ENCODE measurements at places on chromosomes 1 and 21.

DNA sequence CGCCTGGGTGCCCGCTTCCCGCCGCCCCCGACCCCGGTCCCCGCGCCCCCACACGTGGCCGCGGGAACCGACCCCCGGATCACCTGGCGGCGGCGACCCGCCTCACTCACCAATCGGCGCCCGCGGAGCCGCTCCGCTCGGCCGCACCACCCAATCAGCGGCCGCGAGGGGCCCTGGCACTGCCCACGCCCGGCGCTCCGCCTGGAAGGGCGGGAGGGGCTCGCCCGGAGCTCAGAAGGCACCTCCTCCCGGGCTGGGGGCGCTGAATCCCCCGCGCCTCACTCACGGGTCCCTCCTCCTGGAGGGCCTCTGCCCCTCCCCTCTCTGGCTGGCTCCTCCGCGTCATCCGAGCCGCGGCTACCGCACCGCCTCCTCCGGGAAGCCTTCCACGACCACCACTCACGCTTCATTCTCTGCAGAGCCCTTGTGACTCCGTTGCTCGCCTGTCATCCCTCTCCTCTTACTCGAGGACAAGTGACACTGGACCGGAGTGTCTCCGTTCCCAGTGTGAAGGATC lies 374 bp downstream of the SH2D5 start:
- no peak for DNase-seq

DNA sequence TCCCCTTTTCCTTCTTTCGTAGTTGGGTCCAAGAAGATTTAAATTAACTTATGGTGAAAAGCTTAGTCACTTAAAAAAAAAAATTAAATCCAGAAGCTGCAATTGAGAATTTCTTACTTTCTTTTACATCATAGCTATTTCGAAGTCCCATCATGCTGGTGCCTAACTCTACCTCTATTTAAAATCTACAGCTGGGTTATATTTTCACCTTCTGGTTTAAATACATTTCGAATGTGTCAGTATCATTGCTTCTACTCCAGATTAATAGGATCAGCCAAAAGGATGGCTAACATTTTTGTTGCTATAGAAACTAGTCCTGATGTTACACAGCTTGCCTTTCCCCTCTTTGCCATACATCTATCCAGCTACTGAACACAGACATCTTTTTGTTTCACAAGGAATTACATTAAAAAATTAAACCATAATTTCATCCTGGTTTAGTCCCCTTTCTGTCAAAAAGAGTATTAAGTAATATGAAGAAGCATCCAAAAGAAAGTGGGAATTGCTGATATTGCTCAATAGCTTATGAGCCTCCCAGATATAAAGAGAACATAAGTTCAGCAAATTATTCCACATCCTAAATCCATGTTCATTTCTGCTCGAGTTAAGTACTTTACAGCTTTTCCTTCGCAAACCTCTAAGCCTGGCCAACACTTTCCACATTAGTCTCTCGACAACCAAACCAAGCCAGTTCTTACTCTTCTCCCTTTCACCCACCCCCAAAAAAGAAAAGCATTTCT lies 396.7 kb upstream of the DAB1 start:
- no peak for DNase-seq

DNA sequence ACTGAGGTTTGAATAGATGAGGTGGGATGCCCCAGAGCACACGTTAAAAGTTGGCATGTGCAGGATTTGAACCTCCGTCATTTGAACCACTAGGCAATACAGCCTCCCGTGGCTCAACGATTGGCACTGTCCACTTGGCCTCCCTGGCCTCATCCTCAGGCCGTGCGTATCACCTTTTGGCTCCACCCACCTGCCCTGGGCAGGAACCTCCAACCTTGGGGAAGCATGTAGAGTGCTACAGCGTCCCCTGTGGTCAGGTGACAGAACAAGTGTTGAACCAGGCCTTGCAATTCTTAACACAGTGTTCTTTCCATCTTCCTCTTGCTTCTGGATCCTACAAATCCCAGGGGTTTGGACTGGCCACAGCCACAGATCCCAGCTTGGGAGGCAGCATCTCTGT lies 112.6 kb downstream of the PAX7 start:
- DNase-seq, result no peak

GRCh38 chr1:210688512-210689234 lies 360.0 kb downstream of the HHAT start:
- no peak for DNase-seq

DNA sequence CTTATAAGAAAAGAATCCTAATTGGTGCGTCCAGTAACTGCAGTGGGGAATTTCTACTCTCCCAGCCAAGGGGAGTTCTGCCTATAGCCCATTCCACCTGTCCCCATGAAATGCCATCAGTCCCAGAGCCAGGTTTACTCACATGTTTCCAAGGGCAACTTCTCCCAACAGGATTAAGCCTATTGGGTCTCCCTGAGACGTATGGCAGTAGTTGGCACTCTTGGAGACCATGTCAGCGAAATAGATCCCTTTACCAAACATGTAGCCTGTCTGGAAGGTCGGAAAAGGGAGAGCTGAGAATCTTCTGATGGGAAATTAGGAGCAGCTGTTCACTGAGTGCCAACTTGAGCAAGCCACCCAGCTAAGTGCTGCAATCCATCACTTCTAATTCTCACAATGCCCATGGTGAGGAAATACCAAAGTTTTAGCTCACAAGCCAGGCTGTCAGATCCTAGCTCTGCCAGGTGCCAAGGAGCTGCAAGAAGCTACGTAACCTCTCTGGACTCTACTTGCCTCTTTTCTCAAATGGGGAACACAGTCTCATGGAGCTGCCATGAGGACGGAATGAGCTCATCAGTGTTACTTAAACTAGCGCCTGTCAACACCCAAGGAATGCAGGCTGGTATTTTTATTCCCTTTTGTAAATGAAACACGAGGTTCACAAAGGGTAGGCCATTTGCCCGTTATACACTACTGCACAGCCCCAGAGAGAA lies 43.9 kb downstream of the PARP1 start:
- DNase-seq, result no peak

DNA sequence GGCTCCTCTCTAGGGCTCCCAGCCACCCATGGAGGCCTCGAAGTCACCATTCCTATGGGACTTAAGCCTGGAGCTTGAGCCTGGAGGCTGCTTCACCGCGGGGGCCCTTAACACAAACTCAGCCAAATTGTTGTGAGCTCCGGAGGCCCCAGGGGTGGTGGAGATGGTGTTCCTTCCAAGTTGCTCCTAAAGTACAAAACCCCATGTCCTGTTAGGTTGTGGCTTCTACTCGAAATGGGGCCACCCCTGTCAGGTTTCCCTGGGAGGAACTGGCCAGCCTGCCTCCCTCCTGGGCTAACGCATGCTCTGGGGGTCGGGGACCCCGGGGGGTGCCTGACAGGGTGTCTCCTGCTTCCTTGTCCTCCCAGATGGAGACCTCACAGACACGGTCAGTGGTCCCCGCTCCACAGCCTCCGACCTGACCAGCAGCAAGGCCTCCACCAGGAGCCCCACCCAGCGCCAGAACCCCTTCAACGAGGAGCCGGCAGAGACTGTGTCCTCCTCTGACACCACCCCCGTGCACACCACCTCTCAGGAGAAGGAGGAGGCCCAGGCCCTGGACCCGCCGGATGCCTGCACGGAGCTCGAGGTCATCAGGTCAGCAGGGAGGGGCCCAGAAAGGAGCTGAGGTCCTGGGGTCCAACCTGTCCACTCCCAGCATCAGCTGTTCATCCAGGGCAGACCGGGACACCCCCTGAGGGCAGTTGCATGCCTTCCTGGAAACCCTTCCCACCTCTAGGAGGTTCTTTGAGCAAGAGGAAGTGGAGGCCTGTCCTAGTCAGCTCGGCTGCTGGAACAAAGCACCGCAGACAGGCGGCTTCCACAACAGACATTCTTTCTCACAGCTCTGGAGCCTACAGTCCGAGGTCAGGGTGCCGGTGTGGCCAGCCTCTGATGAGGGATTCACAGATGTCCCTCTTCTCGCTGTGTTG lies 10.8 kb upstream of the SLC25A34 start:
- DNase-seq, result no peak

DNA sequence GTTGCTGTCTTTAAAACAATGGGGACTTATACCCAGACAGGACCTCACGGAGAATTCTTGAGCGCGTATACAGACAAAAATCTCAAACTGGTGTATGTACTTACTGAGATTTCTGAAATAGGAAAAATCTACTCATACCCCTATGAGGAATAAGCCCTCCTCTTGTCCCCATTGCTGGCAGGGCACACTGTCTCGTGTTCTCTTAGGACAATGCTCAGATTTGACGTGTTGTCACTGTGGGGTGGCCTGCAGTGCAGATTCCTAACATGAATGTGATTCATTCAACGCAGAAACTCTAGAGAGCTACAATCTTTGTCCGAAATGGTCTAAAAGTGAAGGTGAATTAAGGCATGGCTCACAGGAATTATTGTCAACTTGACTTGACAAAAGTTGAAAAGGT lies 31.1 kb upstream of the PDE9A start:
- DNase-seq, result no peak

GRCh38 chr1:35030756-35031446 lies 844 bp downstream of the ZMYM6 start:
- DNase-seq, result no peak

- DNase-seq, result no peak
Observed at GRCh38 chr1:93623875-93624274, 57.8 kb downstream of the BCAR3 start.

DNA sequence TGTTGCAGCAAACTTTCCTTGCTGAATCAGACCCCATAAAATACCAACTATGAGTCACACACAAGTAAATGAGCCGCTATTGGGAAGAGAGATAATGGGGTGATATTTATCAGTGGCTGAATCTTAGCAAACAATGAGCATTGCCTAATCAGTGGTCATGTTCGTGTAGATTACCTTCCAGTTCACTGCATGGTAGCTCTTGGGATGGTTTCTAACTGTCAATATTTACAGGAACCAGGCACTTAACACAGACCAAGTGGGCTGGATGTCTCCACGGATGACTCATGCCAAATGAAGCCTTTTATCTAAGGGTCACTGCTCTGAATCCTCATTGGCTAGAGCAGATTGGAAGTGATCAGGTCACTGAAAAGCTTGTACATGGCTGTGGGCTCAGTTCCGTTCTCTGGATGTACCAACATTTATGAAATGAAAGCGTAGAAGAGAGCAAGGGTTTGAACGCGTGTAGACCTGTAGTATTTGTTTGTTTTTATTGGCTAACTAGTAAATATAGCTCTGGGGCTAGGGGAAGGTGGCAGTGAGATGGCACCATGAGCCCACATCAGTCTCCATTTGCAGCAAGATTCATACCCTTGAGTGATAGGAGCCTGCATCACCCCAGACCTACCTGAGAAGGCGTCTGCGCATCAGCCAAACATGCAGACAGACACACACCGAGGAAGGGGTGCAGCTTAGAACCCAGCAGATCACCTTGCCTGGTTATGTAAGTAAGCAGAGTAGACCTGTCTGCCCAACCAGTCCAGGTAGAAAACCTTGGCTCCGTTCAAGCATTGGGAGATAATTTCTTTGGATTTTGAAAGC lies 153.3 kb downstream of the TOMM20 start:
- DNase-seq, result no peak

GRCh38 chr1:10361515-10361914 lies 37.3 kb upstream of the PGD start:
- DNase-seq, result no peak

DNA sequence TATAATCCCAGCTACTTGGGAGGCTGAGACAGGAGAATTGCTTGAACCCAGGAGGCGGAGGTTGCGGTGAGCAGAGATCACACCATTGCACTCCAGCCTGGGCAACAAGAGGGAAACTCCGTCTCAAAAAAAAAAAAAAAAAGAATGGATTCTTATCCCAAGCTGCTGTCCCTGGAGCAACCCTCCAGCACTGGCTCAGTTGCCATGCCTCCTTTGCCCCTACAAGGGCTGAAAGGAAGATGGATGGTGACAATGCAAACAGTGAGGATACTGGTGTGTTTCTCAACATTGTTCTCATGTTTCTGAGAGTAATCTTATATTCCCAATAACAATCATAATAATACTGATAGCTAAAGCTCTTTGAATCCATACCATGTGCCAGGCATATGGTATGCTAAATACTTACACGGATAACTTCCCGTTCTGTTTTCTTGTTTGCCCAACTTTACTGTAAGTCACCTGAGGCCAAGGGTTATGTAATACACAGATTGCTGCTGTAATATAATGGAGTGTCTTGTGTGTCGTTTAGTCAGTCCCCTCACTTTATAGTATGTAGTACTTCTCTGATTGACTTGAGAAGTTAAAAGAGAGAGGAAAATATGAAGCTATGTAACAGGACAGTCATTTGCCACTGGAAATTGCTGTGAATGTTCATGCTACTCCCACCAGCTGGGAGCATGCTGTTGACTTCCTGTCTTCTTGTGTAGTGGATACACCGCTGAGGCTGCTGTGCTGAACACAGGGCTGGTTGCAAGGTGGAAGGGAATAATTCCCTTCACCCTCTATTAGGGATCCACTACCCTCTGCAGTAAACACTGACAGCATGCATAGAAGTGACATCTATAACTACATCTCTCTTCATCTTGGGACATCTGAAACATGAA lies 153.6 kb downstream of the CNIH3 start:
- no peak for DNase-seq

- no peak for DNase-seq
Observed at GRCh38 chr1:65208563-65208973, 60.6 kb downstream of the AK4 start.

DNA sequence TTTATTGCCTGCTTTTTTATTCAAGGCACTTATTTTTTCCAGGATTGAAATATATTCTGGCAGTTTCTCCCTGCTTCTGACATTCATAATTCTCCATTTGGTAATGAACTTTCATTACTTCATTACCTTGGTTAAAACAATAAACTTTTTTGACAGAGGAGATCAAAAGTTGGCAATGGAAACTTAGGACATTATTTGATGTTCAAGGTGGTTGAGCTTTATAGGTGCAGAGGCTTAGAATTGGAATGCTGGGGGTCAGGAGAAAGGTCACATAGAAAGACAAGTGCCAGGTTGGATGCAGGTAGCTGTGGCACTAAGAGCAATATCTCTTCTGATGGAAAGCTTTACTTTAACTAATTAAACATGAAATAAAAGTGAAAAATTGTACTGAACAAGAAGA lies 152.4 kb downstream of the SPATA46 start:
- no peak for DNase-seq

GRCh38 chr1:76046149-76046548 lies 28.4 kb upstream of the ST6GALNAC3 start:
- DNase-seq, result no peak

- no peak for DNase-seq
Observed at GRCh38 chr1:12604114-12604874, 13.7 kb downstream of the DHRS3 start.

- no peak for DNase-seq
Observed at GRCh38 chr1:116817582-116818064, 63.4 kb downstream of the CD2 start.

GRCh38 chr1:68271596-68271995 lies 39.3 kb upstream of the WLS start:
- no peak for DNase-seq

DNA sequence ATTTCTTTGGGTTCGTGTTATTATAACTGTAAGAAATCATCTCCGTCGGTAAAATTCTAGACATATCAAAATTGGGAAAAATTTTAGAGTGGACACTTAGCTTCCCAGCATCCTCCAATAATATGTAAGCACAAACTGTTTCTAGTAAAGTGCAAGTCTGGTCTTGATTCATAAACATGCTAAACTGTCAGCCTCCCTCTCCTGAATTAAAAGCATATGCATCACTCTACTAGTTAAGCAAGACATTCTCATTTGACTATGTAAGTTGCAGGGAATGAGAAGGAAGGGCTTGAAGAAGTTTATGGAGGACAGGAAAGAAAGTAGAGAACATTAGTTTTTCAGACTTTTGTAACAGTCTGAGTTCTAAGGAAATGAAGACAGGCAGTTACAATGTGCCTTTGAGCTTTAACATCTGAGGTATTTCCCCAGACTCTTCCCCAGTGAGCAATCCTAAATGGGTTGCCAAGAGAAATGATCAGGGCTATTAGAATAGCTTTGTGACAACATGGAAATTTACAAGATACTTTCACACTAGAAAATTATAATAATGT lies 90.0 kb downstream of the TYW3 start:
- DNase-seq, result no peak

All from urinary bladder (tissue), 4 donors.